Cardiac fibroblast (primary cell): ENCODE measurements at places on chromosomes 1 and 21.

DNA sequence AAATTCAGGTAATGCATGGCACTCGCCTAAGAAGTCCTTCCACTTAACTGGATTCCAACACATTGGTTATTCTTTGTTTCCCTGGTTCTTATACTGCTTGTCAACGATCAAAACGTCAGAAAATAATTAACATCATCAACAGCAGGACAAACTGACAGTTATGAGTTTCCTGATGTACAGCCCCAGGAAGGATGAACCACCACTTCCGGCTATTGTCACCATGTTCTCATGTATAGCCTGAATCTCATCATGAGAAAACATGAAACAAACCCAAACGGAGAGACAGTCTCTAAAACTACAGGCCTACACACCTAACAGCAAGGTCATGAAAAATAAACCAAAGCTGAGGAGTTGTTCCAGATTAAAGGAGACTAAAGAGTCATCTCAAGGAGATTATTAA, 60.5 kb upstream of the FBXO28 start:
- no peak for DNase-seq

- DNase-seq, result peak; percentile 31
Observed at GRCh38 chr1:184524248-184524647, 137.4 kb downstream of the C1orf21 start.

GRCh38 chr1:20209471-20209870, 23.2 kb upstream of the PLA2G2C start:
- no peak for DNase-seq

DNA sequence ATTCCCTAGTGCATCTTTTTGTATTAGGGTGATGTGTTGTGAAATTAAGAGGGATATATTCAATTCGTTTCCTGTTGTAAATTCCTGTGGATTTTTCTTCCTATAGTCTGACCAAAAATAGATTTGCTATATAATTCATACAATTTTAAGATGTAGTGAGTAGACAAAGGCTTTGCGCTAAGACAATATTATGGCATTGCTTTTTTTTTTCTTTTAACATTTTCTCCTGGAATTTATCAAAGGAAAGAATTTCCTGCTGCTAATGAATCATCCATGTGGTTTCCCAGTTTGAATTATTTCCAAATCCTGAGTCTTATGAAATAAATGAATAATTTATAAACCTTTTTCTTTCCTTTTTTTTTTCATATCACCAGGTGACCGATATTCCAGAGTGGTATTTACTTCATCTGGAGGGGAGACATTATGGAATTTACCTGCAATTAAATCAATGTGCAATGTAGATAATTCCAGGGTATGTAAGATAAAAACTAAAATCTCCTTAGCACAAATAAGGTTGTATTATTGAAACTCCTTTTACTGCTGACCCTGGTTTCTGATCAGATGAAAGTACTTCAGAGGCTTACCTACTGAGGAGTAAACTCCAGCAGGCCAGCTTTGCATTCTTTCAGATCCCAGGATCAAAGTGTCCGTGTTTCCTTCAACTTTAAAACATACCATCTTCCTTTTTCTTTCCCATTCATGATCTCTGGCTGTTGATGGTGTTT, 148.4 kb downstream of the TLR5 start:
- DNase-seq, result peak; percentile 83

DNA sequence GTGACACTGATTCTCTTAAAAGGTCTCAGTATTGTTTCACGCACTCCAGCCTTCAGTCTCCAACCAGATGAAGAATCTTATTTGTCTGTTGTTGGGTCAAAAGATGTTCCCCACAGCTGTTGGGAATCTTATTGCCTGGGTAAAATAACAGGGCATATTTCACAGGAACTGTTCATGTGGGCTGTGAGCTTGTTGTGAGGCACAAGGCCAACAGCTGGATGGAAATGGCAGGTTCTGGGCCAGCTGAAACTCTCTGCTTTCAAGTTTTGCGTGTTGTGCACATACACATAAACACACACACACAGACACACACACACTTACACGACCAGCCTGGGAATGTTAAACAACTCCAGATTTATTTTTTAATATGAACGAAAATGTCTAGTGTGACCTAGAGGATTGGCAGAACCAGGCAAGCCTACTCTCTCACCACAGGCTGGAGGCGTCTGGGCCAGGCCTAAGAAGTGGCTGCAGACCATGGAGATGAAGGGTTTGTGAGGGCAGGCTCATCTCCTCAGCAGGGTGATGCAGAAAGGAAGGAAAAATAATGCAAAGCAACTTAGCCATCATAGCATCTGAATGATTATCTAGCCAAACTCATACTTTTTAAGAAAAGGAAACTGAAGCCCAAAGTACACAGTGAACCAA, 357.0 kb downstream of the TTLL7 start:
- DNase-seq, result peak; percentile 2

DNA sequence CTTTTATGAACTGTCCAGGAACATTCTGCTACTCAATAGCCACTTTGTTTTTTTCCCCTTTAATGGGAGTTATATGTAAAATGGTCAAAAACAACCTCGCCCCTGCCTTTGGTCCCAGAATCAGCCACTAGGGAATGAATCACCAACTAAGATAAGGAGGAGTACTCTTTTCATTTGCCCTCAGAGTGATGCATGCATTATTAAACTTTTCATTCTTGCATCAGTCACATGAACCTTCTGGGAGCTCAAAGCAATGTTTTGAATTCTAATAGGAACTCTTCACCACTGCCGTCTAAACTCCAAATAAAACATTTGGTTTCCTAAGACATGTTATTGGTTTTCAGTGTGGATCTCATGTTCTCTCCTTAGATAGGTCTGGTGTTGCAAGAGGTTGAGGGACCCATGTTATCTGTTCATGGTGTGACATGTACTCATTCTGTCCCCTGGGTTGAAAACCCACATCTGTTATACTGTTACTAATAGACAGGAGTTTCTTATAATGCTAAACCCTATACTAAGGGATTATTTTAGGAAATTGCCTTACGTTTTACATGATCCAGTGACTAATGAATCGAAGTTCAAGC, 17.8 kb upstream of the HSD17B7 start:
- DNase-seq, result peak; percentile 46

DNA sequence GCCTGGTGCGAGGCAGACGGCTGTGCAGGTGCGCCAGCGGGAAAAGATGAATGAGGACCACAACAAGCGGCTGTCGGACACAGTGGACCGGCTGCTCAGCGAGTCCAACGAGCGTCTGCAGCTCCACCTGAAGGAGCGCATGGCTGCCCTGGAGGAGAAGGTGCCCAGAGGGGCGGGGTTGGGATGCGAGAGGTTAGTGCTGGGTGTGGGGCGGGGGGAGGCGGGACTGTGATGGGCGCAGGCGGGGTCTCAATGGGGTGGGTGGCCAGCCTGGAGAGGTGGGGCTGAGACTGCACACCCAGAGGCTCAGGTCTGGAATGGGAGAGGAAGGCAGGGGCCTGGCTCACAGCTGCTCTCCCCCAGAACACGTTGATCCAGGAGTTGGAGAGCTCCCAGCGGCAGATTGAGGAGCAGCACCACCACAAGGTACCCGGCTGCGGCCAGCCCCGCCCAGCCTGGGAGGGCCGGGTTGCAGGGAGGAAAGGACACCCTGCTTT, 22.3 kb downstream of the PPFIA4 start:
- no peak for DNase-seq

DNA sequence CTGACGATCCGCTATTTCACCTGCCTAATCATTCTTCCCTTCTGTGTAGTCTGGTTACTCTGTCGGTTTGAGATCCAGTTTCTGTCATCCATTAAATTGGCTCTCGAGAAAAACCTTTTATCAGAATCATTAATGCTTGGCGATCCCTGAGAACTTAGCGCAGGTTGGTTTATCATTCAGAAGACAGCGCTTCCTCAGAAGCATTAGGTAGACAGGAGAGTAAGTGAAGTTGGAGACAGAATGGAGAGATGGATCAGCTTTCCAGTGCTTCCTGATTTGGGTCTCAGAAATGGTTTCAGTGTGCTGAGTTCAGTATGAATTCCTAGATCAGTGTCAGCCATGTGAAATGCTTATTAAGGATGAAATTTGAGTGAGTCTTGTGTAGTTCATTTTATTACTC, 1.3 kb downstream of the USP1 start:
- peak; percentile 10 for DNase-seq

DNA sequence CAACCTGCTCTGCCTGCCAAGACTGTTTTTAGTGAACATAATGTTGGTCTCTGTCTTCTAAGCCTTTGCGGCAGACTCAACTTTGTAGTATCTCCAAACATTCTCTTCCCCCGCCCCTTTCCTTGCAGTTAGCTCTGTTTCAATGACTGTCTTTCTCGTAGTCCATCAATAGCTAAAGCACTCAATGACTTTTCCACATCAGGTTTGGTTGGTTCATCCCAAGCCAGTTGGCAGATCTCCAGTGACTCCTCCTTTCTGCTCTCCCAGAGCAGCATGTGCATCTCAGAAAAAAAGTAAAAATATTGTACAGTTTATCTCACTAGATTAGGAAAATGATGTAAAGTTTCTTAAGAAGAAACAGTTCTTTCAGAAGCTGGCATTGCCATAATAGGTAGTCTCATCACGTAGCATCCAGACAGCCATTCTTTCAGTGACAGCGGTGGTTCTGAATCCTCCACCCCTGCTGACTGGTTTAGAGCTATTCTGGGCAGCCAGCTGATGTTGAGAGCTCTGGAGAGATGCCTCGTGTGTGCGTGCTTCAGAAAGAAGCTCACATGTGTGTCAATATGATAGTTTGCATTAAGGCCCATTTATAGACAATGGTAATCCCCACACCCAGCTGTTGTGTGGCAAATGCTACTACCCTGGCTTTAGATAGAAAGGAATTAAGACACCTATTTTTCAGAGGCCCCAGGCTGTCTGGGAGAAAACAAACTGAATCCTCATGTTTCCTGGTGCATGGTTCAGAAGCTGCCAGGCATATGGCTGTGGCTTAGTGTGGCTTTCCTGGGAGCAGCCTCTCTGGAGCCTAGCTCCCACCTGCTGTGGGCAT, 53.2 kb downstream of the CNN3 start:
- no peak for DNase-seq

DNA sequence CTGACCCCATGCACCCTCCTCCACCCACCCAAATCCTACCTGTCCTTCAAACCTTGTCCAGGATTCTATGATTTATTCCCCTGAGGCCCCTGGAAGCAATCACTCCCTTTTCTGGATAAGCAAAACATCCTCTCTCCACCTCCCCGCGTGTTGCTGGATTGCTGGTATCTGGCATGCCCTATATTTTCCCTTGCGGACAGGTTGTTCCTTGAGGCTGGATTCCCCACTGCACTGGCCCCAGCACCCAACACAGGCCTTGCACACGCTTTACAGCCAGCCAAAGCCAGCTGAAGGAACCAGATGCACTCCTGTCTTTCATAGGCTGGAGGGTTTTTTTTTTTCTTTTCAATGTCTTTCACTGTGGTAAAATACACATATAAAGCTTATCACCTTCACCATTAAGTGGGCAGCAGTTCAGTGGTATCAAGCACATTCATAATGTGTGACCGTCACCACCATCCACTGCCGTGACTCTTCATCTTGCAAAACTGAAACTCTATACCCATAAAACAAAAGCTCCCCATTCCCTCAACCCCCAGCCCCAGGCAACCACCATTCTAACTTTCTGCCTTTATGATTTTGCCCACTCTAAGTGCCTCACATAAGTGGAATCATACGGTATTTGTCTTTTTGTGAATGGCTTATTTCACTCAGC, 50.9 kb downstream of the TOR1AIP2 start:
- DNase-seq, result no peak

DNA sequence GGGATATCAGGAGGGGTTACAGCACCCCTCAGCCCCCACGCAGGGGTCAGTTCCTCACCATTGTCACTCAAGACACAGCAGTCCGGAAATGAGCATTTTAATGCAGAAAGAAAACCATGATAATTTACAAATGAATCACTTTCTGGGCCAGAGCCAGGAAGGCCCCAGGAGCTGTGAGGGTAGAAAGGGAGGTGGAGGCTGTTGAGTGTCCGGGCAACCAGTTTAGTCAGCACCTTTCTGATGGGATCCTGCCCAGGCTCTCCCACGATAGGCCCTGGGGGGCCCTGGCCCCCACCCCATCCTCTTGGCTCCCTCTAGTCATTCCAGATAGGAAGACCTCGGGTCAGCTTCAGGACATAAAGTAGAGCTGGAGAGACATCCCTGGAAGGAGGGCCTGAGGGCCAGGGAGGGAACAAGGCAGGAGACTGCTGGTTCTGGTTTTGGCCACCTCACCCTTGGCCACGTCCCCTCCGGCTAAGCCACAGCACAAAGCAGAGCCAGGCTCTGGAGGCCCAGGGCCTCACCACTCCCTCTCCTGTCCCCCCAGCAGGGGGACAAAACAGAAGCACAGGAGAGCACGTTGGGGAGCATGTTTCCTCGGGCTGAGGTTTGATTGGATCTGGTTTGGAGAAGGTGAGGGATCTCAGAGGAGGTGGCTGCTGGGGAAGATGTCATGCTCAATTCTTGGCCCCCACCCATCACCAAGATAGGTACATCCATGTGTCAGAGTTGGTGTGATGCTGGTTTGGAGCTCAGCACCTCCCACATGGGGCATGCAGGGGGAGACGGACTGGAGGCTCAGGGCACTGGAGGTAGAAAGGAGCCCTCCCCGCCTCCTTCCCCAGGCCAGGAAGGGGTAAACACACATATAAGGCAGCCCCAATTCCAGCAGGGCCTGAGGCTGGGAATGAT, 20.6 kb downstream of the ETNK2 start:
- peak; percentile 88 for DNase-seq

GRCh38 chr1:157734321-157734720, 33.8 kb upstream of the FCRL3 start:
- DNase-seq, result no peak

GRCh38 chr1:110227774-110228173, 17.7 kb downstream of the KCNC4 start:
- no peak for DNase-seq

- DNase-seq, result peak; percentile 76
Observed at GRCh38 chr1:180482425-180483275, 19.7 kb downstream of the ACBD6 start.

- DNase-seq, result no peak
Observed at GRCh38 chr1:155960081-155960745, 18.1 kb downstream of the ARHGEF2 start.

GRCh38 chr1:227729881-227730629, 5.0 kb downstream of the JMJD4 start:
- peak; percentile 73 for DNase-seq

DNA sequence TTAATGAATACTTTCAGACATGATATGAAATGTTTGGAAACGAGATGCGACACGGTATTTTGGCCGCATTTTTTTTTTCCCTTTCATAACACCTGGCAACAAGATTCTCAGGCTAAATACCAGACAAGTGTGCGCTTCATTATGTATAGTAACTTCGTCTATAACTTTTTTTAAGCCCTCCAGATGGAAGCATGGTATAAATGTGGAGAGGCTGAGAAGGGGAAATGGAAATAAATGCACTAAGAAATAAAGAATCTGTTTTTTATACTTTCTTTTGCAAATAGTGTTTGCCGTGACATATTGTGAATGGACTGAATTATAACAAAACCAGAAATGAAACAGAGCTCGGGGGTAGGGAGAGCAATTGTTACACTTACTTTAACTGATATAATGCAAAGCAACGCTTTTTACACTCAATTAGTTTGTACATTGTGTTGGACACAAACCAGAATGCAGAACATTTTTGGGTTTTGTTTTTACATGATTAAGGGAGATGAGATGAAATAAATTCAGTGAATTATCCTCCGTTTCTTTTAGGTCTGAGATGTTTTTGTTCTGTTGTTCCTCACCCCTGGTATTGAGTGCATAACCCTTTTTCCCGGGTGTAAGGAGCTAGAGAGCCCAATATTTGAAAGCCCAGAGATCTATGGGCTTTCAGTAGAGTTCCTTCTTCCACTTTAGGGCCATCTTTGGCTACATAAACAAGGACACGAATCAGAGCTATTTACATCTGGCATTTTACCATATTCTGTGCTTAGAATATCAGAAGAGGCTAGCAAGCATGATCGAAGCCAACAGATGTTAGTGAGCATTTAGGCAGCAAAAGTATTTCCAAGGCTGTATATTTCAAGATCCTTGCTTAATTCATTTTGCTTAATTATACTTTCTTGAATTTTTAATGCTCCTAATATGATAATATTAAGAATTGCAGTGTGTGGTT, 478.0 kb downstream of the CAMTA1 start:
- no peak for DNase-seq
